ENCODE measurements at places on chromosomes 11 and 22.
A peak's percentile ranks its signal among the peaks of the same experiment; 100 is the strongest.

DNA sequence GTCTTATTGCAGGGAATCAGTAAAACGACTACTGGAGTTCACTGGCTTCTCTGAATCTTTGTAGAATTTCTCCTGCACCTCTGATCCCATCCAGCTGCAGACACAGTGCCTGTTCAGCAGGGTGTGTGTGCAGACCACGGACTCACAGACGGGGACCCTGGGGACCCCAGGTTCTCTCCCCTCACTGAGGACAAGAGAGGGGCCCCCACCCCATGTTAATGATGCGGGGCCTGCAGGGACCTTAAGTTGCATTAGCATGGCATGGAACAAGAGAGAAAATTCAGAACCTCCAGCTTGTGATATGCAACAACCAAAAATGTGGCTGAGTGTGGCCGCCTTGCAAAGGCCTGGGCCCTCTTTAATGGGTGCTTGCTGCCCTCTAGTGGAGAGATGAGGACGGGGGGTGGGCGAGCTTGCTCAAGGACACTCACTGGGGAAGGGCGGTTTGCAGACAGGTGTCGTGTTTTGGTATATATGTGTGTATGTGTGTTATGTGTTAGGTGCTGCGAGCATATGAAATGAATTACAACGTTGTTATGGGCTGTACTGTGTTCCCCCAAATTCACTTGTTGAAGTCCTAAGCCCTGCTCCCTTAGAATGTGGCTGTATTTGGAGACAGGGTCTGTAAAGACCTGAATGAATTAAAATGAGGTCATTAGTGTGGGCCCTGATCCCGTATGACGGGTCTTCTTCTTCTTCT is 84.4 kb upstream of the SEPTIN5 start:
- peak; percentile 53 for DNase-seq

DNA sequence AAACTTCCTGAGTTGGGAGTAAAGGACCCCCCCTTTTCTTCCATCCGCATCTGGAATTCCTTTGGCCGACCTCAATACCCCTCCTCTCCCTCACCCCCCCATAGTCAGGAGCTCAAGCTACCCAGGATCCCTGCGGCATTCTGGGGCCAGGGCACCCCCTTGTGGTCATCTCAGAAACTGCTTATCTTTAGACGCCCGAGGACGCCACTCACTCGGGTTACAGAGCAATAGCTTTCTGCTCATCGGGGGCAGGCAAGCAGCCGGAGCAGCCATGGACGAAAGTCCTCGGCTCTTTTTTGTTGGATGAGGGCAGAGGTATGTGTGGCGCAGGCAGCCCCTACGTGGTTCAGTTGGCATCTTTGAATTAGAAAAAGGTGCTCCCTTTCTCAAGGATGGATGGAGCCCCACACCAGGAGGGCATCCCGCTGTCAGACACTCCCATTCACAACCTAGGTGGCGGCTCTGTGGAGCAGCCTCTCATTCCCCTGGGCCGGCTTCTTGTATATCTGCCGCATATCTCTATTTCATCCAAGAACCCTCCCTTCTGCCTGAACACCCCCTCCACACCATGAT is 2.3 kb downstream of the C1QTNF5 start:
- DNase-seq, result peak; percentile 64

DNA sequence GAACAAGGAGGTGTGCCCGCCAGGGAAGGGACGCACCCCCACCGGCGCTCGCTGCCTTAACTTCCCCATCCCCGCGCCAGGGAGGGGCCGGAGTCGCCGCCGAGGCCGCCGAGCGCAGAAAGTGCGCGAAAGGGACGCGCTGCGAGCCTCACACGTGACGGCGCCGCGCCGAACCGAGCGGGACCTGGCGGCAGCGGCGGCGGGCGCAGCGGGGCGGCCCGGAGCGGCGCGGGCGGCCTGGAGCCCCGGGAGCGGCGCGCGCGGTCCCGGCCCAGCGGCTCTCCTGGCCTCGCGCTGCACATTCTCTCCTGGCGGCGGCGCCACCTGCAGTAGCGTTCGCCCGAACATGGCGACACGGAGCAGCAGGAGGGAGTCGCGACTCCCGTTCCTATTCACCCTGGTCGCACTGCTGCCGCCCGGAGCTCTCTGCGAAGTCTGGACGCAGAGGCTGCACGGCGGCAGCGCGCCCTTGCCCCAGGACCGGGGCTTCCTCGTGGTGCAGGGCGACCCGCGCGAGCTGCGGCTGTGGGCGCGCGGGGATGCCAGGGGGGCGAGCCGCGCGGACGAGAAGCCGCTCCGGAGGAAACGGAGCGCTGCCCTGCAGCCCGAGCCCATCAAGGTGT is at the start of gene SORL1:
Gene SORL1 (plus strand): TSS at position 329 of the 623 bp plus-strand sequence. CDS start 18 bp downstream, at position 347.
- peak; percentile 76 for DNase-seq

DNA sequence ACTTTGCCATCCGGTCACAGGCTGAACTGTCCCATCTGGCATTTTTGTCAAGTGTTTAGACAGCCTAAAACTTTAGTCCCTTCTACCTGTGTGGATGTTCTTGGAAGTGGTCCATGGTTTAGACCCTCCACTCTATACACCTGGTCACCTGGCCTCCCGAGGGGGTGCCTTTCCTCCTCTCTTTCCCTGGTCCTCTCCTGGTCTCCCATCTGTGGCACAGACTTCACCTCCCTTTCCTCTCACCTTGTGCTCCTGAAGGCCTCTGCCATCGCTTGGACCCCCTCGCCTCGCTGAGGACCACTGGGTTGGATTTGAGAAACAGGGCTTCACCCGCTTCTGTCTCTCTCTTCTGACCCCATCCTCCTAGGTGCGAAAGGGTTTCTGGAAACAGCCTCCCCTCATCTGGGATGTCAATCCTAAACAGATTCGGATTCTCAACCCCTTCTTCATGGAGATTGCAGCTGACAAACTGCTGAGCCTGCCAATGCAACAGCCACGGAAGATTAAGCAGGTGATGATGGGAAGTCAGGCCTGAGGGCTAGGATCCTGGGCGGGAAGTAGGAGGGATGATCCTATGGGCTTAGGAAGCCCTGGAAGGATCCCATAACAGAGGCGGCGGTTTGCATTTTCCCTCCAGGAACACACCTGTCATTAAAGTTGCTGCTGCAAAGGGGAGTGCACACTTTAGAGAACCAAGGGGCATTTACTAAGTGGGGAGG is 53.6 kb downstream of the ST3GAL4 start:
- no peak for DNase-seq

All from T-helper 1 cell (primary cell).